Neural crest cell (in vitro differentiated cells): ENCODE measurements at places on chromosomes 16 and 17. TPM values are rescaled to one million over a fixed set of nuclear protein-coding genes. Genes with fewer than 3 reads are reported as not detected.

DNA sequence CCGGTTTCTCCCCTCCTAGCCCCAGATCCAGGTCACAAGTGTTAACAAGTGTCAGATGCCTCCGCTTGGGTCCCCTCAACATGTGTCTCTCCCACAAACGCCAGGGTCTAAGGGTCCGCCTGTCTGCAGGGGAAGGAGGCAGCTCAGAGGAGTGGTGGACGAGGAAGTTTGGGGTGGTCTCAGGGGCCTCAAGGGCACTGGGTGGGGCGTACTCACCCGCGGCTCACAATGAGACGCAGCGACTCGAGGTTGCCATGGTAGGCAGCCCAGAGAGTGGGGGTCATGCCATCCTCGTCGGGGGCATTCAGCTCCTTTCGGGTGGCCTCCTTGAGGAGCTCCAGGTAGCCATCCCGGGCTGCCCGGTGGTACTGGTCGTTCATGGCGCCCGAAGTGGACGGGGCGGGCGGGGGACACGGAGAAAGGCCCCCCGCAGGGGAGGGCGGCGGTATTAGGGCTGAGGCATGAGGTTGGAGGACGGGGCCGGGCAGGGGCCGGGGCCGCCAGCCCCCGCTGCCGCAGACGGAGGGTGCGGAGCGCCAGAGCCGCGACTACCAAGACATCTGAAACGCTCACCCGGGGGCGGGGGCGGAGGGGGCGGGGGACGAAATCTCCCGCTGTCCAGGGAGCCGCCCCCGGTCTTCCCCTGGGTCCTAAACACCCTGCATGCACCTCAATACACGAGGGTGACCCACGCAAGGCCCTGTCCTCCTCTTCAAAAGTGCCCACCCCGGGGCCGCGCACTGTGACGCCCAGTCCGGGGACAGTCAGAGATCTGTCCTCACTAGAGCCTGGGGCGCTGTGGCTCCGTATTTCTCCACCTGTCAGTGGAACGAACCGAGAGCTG, at the start of gene USH1G:
Gene USH1G, minus strand, starts transcription at position 562 of the 844 bp plus-strand sequence. Its CDS starts 182 bp downstream, at position 380.
- H3K27me3 ChIP-seq = peaks cover 71% of the 10 kb centered on the region
- no peak within 1 kb of the TSS for H3K4me3 ChIP-seq
- DNase-seq = no peak
- H3K4me1 ChIP-seq = no peaks in the 10 kb centered on the region
- no peak within 1 kb of the TSS for H3K27ac ChIP-seq

Gene CCL5
- not detected in 2 replicates for total RNA-seq

Gene GJD3
- 0.34 TPM in 1 of 2 replicates, not detected in the other for total RNA-seq

Gene ZFP3
- 0.11 and 0.12 TPM in 2 replicates for total RNA-seq

GRCh38 chr17:82909322-82909904, 69.6 kb upstream of the ZNF750 start:
- no peak for DNase-seq
- no peaks in the 10 kb centered on the region for H3K4me1 ChIP-seq
- no peak overlapping the region for H3K4me3 ChIP-seq
- no peak overlapping the region for H3K27ac ChIP-seq
- H3K36me3 ChIP-seq = peaks cover 2% of the 10 kb centered on the region

- no peak overlapping the region for H3K4me3 ChIP-seq
- DNase-seq = no peak
- H3K27me3 ChIP-seq = peaks cover 2% of the 10 kb centered on the region
- no peak overlapping the region for H3K27ac ChIP-seq
- H3K4me1 ChIP-seq = no peaks in the 10 kb centered on the region
Measured at GRCh38 chr16:86679490-86679889, 101.1 kb downstream of the FOXL1 start.

GRCh38 chr16:66291833-66292232, 74.7 kb upstream of the CDH5 start:
- H3K27ac ChIP-seq = no peak overlapping the region
- peaks cover 5% of the 10 kb centered on the region for H3K4me1 ChIP-seq
- H3K27me3 ChIP-seq = peaks cover 5% of the 10 kb centered on the region
- DNase-seq = no peak
- H3K4me3 ChIP-seq = no peak overlapping the region

GRCh38 chr16:14509675-14510132, 120.4 kb downstream of the PARN start:
- no peaks in the 10 kb centered on the region for H3K27me3 ChIP-seq
- H3K27ac ChIP-seq = no peak overlapping the region
- no peak for DNase-seq

DNA sequence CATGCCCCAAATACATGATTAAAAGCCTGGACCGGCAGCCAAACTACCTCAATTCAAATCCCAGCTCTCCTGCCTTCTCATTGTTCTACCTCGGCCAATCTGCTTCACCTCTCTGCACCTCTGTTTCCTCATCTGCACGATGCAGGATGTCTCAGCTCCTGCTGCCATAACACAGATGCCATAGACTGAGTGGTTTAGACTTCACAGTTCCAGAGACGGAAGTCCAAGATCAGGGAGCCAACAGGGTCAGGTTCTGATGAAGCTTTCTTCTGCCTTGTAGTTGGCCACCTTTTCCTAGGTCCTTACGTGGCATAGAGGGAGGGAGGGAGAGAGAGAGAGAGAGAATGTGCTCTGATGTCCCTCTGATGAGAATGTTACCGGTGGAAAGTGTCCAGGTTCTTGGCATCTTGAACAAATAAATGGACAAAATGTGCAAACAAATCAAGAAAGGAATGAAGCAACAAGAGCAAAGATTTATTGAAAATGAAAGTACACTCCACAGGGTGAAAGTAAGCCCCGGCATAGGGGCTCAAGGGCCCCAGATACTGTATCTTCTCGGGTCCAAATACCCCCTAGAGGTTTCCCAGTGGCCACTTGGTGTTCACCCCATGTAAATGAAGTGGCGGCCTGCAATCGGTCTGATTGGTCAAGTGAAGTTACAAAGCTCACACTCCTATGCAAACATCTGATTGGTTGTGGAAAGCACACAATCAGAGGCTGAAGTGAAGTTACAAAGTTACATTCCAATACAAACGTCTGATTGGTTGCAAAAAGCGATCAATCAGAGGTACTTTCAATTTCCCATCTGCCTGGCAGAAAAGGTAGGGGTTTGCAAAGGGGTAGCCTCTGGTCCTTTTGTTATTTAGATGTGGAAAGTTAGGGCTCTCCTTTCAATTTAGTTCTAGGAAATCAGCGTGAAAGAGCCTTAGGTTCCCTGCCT, 43.3 kb upstream of the ZCCHC14 start:
- H3K4me3 ChIP-seq = no peak overlapping the region
- no peaks in the 10 kb centered on the region for H3K36me3 ChIP-seq
- peaks cover 29% of the 10 kb centered on the region for H3K27me3 ChIP-seq
- no peak for DNase-seq
- peak overlapping the region; percentile 3 for H3K27ac ChIP-seq

GRCh38 chr16:11781773-11782172, 15.3 kb downstream of the ZC3H7A start:
- H3K27me3 ChIP-seq = no peaks in the 10 kb centered on the region
- peaks cover 2% of the 10 kb centered on the region for H3K36me3 ChIP-seq
- peak overlapping the region; percentile 30 for H3K27ac ChIP-seq
- peaks cover 44% of the 10 kb centered on the region for H3K4me1 ChIP-seq
- H3K4me3 ChIP-seq = peak overlapping the region; percentile 27

Gene PMP22
- 14.9 and 15.6 TPM in 2 replicates for total RNA-seq

Gene PTGES3L
- 3.4 and 3.5 TPM in 2 replicates for total RNA-seq

Gene AIPL1
- total RNA-seq = not detected in 2 replicates
